ENCODE measurements at places on chromosomes 16 and 17.

DNA sequence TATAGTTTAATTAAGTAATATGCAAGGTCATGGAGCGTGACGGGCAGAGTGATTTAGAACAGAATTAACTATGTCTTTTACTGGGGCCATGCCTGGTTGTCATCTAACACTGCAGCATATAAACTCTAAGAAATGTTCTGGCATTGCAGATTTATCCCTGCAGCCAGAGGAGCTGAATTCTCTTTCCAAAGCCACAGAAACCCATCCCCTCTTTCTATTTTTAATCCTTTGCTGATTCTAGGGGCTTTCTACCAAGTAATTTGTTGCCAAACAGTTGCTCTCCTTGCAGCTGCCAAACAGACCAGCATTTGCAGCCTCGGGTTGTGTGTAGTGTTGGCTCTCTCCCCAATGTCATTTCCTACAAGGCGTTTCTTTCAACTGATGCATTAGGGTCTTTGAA is 243.2 kb upstream of the MON1B start:
- DNase-seq: peak; percentile 20

- no peak for DNase-seq
These were observed 11.1 kb downstream of the SAMD14 start for GRCh38 chr17:50118828-50119218.

DNA sequence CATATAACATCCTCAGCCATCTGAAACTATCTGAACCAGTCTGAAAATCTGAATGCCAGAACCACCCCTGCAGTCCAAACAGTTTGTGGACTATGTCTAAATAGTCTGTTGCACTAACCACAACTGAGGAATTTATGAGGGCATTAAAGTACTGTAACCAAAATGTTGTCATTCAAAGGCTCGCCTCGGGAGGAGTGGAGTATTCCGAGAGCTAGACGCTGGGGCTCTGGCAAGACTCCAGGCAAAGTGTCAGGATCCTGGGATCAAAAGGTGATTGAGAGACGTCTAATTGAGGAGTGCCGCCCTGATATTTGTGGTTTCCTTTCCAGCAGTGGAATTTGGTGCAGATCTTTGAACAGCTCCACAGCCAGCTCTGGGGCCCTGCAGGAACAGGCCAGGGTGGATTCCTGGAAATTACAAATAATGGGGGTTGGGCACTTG is 142.9 kb upstream of the MYOCD start:
- DNase-seq: no peak

DNA sequence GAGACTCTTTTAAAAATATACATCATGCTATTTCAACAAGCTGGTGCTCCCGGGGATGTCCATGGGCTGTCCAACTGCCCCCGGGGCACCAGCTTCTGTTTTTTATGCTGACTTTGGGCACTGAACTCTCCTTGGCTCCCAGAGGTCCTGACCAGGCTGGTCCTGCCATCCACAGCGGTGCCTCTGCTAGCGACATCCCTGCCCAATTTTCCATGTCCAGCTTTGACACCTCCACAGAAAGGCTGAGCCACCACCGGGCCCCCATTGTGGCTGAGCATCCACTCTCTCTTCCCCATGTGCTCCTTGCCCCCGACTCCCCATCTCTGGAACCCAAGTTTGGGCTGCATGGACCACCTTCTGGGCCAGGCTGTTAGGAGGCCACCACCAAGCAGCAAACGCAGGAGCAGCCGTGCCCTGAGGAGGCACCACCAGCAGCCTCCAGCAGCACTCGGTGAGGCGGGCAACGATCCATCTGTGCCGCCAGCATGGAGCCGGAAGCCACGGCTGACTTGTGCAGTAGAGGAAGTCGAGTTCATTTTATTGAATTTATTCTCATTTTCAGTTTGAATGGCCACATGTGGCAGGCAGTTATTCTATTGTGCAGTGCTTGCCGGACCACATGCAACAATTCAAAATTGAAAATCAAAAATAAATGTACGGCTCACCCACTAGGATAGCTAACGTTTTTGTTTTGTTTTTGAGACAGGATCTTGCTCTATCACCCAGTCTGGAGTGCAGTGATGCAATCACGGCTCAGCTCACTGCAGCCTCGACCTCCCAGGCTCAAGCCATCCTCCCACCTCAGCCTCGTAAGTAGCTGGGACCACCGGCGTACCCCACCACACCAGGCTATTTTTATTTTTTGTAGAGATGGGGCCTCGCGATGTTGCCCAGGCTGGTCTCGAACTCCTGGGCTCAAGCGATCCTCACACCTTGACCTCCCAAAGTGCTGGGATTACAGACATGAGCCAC is 2.8 kb upstream of the MEAK7 start:
- DNase-seq: no peak

- DNase-seq: no peak
These were observed 27.9 kb upstream of the ATP2C2 start for GRCh38 chr16:84340325-84341040.

DNA sequence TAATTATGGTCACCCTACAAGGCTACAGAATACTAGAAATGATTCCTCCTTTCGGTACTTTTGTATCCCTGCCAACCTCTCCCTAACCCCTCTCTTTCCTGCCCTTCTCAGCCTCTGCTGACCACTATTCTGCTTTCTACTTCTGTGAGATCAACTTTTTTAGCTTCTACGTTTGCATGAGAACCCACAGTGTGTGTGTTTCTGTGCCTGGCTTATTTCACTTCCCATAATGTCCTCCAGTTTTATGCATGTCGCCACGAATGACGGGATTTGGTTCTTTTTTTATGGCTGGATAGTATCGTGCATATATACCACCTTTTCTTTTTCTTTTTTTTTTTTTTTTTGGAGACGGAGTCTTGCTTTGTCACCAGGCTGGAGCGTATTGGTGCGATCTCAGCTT is 92.1 kb downstream of the RAP1GAP2 start:
- DNase-seq: no peak

DNA sequence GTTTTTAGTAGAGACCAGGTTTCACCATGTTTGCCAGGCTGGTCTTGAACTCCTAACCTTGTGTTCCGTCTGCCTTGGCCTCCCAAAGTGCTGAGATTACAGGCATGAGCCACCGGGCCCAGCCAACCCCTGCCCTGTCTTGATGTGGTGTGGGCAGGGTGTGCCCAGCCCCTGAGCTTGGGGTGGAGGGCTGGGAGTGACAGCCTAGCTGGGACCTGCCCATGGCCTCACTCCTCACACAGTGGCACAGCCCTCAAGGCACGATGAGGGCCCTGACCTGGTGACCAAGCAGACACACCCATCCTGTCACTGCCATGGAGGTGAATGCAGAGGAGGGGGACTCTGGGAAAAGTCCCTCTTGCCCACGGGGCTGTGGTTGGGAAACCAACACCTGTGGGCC is 3.0 kb downstream of the IL32 start:
- no peak for DNase-seq
